ENCODE measurements at places on chromosomes 12 and 14.

DNA sequence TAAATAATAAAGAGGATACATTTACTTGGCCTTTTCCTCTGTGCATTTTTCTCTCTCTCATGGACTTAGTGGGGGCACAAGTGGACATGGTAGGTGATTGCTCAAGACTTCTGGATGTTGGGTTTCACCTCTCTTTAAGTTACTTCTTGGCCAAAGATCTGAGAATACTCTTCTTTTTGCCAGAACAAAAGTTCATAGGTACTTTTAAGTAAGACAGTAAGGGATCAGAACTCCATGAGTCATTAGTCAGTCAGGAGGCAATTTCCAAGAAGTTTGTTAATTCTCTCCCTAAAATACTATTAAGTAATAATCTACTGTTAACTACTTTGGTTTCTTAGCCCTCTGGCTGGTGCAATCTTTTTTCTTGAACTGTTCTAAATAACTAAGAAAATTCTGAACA is 84.2 kb downstream of the GRIP1 start:
- DNase-seq: no peak

GRCh38 chr12:111099186-111099585 is 178.8 kb upstream of the MYL2 start:
- no peak for DNase-seq

DNA sequence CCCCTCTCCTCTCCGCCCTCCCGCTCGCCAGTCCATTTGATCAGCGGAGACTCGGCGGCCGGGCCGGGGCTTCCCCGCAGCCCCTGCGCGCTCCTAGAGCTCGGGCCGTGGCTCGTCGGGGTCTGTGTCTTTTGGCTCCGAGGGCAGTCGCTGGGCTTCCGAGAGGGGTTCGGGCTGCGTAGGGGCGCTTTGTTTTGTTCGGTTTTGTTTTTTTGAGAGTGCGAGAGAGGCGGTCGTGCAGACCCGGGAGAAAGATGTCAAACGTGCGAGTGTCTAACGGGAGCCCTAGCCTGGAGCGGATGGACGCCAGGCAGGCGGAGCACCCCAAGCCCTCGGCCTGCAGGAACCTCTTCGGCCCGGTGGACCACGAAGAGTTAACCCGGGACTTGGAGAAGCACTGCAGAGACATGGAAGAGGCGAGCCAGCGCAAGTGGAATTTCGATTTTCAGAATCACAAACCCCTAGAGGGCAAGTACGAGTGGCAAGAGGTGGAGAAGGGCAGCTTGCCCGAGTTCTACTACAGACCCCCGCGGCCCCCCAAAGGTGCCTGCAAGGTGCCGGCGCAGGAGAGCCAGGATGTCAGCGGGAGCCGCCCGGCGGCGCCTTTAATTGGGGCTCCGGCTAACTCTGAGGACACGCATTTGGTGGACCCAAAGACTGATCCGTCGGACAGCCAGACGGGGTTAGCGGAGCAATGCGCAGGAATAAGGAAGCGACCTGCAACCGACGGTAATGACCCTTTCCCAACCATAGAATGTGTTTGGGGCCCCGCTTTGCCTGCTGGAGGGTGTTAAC is 615 bp downstream of the CDKN1B start:
- peak; percentile 41 for DNase-seq

DNA sequence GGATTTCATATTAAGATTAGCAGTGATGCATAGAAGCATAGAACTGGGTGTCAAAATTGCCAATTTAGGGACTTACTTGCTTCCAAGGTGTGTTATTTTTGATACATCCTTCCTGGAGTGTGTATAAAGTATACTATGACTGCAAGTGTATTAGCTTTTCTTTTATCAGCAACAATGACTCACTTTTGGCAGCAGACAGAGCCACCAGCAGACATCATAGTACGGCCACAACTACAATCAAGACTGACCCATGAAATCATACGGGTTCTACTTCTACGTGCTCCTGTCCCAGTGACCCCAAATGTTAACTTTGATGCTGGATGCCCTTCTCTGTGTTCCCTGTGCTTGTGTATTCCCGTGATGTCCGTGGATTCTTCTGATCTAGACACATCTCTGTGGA is 443.9 kb downstream of the TMEM132D start:
- DNase-seq: no peak

DNA sequence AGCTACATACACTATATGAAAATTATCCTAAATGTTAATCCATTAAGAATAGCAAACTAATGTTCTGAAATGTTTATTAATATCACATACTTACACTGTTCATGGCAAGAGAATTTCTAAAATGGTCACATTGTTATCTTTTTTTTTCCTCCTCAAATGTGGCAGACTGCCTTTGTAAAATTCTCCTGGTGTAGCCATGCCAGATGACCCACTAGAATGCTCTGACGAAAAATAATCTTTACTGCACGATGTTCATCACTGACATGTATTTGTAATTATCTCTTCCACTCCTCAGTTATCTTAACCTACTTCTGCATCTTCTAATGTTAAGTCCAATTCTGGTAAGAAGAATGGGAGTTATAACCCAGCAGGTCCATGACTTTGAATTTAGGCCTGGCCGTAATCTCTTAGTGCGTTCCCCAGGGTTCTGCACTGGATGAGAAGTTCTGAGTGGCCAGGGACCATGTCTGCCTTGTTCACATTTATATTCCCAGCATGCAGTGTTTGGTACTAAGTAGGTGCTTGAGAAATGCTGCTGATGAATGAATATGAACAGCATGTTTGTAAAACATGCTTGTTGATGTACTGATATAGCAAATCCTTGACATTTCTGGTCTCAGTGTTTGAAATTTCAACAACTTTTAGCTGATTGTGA is 46.7 kb downstream of the NOPCHAP1 start:
- no peak for DNase-seq

GRCh38 chr12:93884794-93885460 is 207.8 kb downstream of the CRADD start:
- DNase-seq: no peak

DNA sequence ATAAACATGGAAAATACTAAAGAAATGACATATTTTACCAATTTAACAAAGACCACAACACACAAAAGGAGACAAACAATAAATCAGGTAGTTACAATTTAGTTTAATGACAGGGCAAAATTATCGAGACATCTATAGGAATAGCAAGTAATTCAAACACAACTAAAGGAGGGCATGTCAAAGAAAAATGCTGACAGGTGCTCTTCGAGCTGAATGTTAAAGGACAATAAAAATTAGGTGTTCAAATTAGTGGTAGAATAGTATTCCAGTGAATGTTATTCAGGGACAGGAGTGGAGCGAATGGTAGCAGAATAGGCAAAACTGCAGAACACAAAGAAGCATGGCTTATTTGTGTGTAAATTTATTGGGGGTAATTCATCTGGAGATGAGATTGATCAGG is 1004.3 kb upstream of the FBXO33 start:
- DNase-seq: peak; percentile 61

DNA sequence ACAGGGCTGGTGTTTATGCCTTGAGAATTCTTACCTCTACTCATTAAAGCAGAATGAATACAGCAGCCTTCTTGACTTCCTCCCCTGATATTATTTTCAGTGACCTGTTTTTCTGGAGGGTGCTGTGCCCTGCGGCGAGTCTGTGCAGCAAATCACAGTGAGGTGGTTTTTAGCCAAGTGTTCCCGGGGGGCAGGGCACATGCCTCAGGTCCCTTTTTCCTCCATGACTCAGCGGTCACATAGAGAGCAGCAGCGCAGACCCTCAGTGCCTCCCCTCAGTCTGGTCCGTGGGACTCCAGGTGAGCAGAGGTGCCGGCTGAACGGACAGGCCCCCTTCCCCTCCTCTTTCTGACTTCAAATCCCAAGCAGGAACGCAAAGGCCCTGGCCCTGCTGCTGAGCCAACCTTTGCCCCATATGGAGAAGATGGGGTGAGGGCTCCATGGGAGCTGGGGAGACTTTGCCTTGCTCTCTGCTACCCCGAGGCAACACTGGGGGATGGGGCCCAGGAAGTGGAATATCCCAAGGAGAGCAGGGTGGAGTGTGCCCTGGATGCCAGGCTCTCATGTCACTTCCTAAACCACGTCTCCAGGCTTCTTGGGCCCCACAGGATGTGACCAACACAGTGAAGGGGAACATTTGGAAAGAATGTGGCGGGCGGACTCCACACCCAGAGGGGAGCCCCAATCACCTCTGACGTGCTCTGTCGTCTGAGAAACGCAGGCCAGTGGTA is 90.0 kb downstream of the DHRS2 start:
- no peak for DNase-seq

DNA sequence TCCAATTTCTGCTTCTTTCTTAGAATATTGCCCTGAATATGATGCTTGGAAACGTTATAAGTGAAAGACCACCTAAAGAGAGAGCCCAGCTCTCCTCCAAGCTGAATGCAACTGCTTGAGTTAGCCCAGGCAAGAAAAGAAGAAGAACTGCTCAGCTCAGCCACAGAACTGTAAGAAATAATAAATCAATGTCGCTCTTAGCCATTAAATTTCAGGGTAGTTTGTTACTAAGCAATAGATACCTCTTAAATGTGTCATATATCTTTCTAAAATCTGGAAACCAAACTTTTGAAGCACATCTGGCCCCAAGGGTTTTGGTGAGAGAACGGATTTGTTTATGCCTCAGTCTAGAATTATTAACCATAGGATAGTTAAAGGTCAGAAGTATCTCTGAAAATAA is 50.4 kb downstream of the SLC6A15 start:
- no peak for DNase-seq

DNA sequence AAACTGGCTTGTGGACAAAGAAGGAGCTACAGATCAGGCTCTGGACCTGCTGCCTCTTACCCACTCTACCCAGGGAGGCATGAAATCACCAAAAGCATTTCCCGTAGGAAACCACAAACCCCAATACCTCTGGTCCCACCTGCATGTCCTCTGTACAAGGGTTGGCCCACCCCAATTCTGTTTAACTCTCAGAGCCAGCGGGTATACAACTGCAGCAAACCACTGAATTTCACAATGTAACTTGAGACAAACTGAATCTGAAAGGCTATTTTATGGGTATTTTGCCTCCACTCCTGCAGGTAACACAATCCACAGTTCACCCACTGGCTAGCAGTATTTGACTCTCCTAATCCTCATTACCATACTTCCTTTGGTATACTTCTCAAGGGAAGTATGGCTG is 16.5 kb downstream of the SIX1 start:
- no peak for DNase-seq

DNA sequence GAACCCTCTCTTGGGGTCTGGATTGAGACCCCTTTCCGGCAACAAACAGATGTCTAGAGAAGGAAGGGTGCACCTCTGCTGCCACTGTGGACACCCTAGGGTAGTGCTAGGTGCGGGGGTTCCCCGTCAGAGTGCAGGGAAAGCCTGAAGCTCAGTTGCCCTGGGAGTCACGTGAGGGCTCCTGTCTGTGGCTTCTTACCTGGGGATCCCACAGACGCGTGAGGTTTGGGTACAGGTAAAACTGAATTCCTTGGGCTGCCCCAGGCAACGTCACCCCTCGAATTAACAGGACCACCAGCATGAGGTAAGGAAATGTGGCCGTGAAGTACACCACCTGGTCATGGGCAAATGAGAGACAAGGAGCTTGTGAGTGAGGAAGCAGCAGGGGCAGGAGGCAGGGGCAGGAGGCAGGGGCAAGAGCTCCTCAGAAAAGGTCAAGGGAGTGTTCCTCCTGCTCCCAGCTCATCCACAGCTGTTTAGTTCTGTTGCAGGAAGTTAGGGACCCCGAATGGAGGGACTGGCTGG is 21.0 kb upstream of the SLC6A12 start:
- DNase-seq: no peak

DNA sequence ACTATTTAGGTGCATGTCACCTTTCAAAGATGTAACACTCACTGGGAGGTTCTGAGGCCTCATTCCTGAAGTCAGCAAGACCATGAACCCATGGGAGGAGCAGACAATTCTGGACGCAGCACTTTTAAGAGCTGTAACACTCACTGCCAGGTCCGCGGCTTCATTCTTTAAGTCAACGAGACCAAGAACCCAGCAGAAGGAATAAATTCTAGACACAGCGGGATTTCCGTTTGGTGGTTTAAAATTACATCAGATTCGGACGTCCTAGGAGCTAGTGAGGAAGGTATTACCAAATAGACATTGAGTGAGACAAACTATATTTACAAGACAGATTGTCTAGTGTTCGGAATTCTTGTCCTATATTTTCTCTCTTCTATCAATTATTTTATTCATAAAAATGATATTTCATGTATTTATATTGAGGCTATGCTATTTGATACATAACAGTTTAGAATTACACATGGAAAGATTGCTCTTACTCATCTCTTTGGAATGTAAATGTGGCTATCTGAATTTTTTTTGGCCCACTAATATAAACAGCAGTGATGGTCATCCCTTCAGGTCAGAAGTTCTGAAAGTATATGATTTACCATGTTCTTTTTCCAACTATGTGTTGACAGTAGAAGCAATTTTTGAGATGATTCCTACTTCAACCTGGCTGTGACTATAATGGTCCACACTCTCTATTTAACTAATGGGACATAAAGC is 1973.0 kb upstream of the FLRT2 start:
- no peak for DNase-seq

- DNase-seq: no peak
Observed at GRCh38 chr12:48973941-48974673, 2.6 kb upstream of the WNT10B start.

DNA sequence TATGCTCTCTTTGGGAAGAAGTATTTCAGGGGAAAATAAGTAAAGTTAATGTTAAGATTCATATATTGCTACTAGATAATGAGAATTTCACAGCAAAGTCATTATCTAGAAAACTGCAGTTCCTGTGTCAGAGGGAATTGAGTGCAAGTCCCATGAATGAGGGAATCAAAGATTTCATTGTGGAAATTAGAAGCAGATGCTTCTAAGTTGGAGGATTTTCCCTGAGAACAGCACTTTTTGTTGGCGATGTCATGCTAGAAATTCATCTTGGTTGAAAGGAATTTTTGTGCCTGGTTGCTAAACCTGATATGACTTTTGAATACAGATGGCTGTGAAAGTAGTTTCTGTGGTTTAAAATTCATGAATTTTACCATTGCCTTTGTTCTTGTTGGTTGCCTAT is 25.6 kb downstream of the FRMD6 start:
- DNase-seq: no peak

- DNase-seq: no peak
Observed at GRCh38 chr12:105977652-105978051, 161.1 kb downstream of the NUAK1 start.

- DNase-seq: no peak
Observed at GRCh38 chr14:29741909-29742401, 185.7 kb downstream of the PRKD1 start.

GRCh38 chr14:106578481-106578880 is 1052.1 kb downstream of the TMEM121 start:
- DNase-seq: no peak

- no peak for DNase-seq
Observed at GRCh38 chr14:58735596-58735995, 97.8 kb downstream of the DACT1 start.

GRCh38 chr12:71626098-71626497 is 37.5 kb downstream of the ZFC3H1 start:
- no peak for DNase-seq

- DNase-seq: no peak
Observed at GRCh38 chr14:44778604-44779003, 183.1 kb downstream of the KLHL28 start.

- DNase-seq: no peak
Observed at GRCh38 chr12:85821759-85822158, 14.4 kb downstream of the RASSF9 start.

GRCh38 chr12:29591140-29592020 is 93.9 kb upstream of the OVCH1 start:
- DNase-seq: no peak

- peak; percentile 49 for DNase-seq
Observed at GRCh38 chr14:66360366-66360926, 125.7 kb upstream of the CCDC196 start.

- no peak for DNase-seq
Observed at GRCh38 chr14:32258336-32258993, 55.4 kb upstream of the RNU6-8 start.
